Activated CD8-positive, alpha-beta memory T cell treated with anti-CD3 and anti-CD28 coated beads for 4 hours (primary cell): ENCODE measurements at places on chromosomes 5 and 9.

- no peak for DNase-seq
Observed at GRCh38 chr9:128916204-128916603, 4.6 kb upstream of the PHYHD1 start.

DNA sequence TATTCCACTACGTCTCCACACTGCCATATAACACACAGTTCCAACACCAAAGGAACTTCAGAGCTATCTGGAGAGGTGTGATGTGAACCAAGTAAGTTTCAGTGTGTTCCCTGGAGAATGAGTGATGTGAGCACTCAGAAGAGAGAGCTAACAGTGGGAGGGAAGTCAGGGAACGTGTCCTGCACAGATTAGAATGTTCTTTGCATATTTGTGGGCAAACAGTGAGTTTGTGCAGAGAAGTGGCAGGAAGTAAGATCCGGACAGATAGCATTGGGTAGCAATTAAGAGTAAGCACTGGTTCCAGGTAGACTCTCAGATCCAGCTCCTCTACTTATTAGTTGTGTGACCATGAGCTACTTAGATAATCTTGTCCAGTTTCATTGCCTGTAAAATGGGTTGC lies 206.4 kb downstream of the PDZD2 start:
- DNase-seq: no peak

- DNase-seq: no peak
Observed at GRCh38 chr9:94554078-94554438, 825 bp upstream of the PCAT7 start.

DNA sequence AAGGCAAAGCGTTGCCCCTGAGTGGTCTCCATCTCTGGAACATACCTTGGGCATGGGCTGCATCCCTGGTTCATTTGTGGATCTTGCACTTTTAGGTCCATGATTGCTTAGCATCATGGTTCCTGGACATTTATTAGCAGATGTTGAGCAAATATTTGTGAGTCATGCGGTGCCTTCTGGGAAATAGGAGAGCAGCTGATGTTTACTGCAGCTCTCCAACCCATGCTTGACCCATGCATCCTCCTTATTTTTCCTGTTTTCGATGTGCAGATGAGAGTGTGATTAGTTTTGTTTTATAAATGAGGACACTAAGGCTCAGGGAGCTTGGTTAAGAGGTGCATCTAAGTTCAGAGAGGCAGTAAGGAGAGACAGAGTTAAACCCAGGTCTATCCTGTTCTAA lies 253.7 kb downstream of the ICE1 start:
- DNase-seq: no peak

- no peak for DNase-seq
Observed at GRCh38 chr5:33230467-33231078, 210.2 kb upstream of the TARS1 start.

- no peak for DNase-seq
Observed at GRCh38 chr5:126811515-126812198, 34.7 kb downstream of the LMNB1 start.

GRCh38 chr9:95409650-95410426 lies 92.3 kb upstream of the FANCC start:
- DNase-seq: no peak

DNA sequence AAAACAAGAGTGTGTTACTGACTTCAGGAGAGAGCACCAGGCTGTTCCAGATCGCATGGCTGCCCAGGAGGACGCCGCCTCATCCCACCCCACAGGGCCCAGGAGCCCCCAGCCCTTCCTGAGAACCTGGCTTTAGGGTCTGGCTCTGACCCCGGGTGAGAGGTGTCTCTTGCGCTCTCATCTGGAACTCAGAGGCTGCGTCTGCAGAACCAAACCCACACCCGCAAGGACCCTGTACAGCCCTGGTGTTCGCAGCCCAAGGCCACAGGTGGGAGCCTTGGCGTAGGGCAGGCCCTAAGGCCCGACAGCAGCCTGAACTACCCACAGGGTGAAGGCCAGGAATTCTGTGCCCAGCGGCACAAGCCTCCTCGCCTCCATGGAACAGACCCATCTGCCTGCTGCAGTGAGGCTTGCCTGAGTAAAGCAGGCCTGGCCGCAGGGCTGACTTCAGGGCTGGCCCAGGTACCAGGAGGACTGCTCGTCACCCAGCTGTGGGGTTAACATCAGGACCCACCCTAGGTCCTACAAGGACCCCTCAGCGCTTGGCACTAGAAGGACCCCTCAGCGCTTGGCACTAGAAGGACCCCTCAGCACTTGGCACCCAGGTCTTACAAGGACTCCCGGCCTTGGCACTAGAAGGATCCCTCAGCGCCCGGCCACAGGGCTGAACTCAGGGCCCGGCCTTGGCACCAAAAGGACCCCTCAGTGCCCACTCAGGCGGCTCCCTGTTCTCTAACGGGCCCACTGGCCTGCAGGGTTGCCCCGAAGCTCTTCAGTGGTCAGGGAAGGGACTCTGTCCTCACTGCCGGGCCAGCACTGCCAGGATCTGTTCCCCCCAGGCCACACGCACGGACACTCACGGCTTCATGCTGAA lies 48.2 kb downstream of the NKD2 start:
- no peak for DNase-seq

DNA sequence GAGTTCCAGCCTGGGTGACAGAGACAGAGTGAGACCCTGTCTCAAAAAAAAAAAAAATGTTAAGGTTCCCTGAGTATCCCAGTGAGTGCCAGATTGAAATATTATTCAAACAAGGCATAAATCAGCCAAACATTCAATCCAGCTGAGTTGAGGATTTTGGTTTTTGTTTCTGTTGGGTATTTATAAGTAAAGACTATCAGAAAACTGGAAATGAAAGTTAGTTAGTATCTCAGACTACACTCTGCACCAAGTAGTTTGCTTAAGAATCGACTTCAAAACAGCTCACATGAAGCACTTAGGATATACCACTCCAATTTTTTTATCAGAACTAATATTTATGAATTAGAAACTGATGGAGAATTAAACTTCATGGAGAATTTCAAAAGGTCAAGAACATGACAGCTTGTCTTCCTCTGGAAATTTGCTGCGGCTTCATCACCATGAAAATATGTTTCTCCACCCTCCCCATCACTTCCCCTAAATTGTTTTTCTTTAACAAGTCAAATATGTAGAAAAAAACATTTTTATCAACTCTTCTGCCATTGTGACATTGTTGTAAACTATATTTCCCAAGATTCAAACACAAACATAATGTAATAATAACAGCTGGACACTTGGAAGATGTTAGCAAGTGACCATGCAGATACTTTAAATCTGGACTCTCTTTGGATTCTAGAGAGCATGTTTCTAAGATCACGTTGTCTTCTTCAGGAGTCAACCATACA lies 110.0 kb upstream of the PTGER4 start:
- DNase-seq: no peak

DNA sequence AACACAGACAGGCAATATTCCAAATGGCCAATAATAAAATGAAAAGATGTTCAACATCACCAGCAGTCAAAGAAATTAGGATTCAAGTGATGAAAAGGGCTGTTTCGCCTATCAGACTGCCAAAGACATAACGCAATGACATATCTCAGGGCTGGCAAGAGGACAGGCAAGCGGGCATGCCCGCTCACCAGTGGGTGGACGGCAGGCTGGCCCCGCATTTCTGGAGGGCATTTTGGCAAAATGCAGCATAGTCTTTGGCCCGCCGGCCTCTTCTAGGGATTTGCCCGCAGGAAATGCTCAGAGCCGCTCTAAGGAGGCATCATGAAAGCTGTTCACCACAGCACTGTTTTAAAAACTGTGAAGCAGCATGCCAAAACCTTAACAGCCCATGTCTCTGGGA lies 1.4 kb upstream of the PPP1R26 start:
- DNase-seq: no peak

- no peak for DNase-seq
Observed at GRCh38 chr5:135810188-135810943, 24.1 kb upstream of the SLC25A48 start.

- DNase-seq: no peak
Observed at GRCh38 chr5:95727764-95728191, 3.4 kb upstream of the RHOBTB3 start.

DNA sequence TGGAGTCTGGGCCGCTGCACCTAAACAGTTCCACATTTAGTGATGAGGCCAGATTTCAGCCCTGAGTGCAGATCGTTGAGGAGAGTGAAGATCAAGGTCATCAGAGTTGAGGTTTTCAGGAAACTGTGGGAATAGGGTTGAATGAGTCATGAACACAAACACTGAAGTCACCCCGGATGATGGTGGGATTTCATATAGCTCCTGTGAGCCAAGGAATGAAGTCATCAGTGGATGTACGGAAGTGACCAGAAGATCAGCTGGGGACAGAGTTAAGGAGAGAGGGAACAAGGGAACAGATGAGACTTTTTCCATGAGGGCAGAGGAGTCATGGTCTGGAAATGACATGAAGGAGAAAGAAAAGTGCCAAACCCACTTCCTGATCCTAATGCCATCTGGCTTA lies 36.5 kb downstream of the PALM2AKAP2 start:
- no peak for DNase-seq

GRCh38 chr9:95317119-95317892 lies at the start of gene FANCC:
Gene FANCC (minus strand): TSS chr9:95317709. CDS start chr9:95249291, 68,418 bp downstream.
- DNase-seq: peak; percentile 75

DNA sequence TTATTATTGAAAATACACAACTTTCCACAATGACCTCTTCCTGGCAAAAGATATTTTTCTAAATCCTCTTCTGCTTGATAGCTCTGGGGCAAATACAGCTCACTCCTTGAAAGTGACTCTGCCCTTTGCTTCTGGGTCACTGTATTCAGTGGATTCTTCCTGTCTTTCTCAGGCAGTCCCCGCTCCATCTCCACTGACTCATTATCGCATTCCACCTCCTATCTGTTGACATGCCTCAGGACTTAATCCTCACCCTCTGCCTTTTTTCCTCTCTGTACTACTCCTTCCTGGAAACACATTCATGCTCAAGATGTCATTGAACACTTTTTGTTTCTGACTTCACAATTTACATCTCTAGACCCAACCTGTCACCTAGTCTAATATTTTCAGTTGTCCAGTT lies 8.4 kb upstream of the RGS7BP start:
- DNase-seq: no peak

DNA sequence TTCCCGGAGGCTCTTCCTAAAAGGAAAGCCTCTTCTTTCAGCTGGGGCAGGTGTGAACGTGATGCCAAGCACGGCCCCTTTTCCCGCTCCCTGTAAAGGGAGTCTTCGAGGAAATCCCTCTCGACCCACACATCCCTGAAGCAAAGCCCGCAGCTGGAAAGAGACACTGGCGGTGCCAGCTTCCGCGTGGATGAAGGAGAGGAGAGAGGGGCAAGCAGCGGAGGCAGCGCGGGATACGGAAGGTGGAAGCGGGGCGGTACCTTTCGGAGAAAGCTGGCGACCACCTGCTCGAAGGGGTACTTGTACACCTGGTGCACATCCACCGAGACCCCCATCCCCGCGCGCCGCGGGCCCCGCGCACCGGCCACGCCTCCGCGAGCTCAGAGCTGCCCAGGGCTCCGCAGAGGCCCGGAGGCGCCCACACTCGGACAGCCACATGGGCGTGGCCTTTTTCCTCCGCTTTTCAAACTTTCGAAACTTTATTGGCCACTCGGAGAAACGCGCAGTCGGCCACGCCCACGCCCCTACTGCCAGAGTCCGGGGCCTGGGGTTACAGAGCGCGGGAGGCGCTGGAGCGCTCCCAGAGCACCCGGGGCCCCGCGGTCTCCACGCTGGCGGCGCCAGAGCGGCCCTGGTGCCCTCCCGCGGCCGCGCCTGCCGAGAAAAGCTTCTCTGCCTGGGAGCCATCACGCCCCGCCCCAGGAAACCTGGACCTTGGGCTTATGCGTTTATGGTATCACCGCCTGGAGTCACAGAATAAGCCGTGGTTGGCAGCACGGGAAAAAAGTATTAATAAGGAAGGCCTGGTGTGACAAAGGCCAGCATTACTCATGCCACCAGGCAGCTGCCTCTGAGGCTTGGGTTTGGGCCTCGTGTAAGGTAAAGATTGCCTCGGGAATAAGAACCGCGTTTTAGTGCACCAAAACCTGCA lies at the start of gene PRELID2:
Gene PRELID2 (minus strand): TSS at position 426 of the 931 bp plus-strand sequence. CDS start 91 bp downstream, at position 335.
- peak; percentile 17 for DNase-seq

DNA sequence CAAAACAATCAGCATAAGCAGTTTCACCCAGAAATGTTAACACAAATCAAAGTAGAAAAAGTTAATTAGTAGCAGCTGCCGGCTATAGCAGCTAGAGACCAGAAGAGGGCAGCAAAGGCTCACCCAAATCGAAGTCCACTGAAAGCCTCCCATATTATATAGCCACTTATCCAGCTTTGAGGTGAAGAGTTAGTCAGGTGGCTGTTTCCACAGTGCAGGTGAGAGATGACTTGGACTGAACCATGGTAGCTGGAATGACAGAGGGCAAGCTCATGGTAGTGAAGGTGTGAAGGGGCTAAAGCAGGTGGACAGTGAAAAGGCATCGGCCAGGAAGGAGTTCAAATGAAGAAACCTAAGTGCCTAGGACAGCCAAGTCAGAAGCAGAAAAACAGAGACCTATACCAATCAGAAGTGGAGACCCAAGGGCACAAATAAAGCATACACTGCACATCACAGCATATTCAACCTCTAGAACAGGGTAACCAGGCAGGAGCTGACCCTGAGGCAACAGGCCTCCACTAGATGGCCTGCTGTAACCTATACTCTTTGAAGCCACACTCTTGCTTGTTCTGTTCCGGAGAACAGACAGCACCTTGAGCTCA lies 7.2 kb upstream of the RNF38 start:
- peak; percentile 14 for DNase-seq

GRCh38 chr5:150192462-150192861 lies 2.6 kb downstream of the SLC6A7 start:
- no peak for DNase-seq

- no peak for DNase-seq
Observed at GRCh38 chr5:143054480-143054941, 284.3 kb downstream of the ARHGAP26 start.

DNA sequence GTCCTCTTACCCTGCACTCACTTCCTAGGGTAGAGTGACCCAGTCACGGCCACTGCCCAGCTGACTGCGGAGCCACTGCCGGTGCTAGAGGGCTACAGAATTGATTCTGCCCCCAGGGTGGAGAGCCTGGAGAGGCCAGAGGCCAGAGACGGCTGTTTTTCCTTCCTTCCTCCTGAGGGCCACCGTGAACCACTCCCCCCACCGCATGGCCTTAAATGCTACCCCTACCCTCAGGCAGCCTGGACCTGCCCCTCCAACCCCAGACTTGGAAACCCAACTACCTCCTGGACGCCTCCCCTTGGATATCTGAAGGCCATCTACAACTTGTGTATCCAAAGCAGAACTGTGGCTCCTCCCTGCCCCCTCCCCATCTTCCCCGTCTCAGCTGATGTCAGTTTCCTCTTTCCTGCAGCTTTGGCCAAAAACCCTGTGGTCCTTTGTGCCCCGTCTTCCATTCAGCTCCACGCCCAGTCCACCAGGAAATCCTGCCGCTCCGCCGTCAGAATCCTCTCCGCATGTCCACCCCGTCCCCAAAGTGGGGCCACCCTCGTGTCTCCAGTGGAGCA lies 16.3 kb downstream of the SH2D3C start:
- no peak for DNase-seq

- DNase-seq: peak; percentile 40
Observed at GRCh38 chr5:169637549-169638121, 560 bp downstream of the DOCK2 start.

DNA sequence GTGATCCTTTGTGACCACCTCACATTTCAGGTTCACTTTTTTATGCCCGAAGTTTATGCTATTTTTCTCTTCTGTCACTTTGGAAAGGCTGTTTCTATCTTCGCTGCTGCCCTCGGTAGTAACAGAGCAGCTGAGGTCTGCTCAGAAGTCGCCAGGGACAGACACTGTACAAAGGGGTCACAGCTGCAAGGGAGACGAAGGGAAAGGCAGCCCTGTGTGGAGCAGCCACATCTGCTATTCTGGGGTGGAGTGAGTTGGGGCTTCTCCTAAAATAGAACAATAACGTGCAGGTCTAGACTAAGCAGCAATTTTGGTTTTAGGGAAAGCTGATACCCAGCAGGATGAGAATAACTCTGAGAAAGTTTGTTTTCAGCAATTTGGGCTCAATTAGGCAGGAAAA lies 72.5 kb downstream of the ACTL7B start:
- no peak for DNase-seq
